ENCODE measurements at places on chromosomes 1 and 21.

GRCh38 chr1:156486421-156487344 lies 13.9 kb downstream of the MEF2D start:
- DNase-seq, result no peak

- DNase-seq, result no peak
Observed at GRCh38 chr21:34946916-34947534, 102.1 kb downstream of the RUNX1 start.

DNA sequence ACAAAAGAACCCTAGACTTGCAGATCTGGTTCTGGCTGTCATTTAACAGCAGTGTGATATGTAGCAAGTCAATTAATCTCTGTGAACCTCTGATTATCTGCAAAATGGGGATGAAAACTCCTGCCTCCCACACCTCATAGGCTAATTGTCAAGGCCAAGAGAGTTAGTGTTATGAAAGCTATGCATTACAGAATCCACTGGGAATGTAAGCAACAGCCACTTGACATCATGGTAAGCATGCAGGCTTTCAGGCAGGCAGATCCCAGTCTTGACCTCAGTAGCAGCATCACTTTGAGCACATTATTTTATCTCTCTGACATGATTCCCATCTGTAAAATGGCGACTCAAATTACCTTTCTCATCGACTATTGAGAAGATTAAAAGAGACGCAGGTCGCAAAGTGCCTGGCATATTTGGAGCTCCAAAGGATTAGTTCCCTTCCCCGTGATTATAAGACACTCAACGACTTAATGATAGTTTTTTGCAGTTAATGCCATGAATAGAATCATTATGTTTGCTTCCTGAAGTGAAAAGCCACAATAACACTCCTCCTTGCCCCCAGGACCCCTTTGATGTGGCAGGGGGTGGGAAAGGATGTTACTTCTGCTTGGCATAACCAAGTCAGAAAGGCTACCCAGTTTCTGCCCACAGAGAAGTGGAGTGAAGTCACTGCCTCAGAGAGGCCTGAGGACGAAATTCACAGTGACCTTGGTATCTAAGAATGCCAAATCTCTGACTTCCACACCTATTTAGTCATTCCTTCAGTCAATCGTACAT lies 273.0 kb upstream of the NFIA start:
- DNase-seq, result no peak

- no peak for DNase-seq
Observed at GRCh38 chr1:225934711-225935110, 6.3 kb downstream of the LEFTY2 start.

- DNase-seq, result no peak
Observed at GRCh38 chr1:153790313-153790965, 15.2 kb downstream of the SLC27A3 start.

DNA sequence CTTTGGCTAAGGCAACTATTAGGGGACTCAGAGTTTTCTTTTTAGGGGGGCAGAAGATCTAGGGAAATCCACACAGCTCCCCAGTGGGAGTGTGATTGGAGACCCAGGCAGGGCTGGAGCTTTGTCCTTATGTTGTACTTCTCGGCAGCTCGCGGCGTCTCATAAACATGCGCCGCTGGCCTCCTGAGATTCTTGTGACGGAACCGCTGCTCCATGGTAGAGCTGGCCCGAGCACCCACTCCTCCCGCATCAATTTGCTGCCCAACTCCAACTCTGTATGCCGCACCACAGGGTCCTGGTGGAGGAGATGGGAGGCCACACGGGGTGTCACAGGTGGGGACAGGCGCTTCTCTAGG lies 143.9 kb downstream of the GALNT2 start:
- no peak for DNase-seq

DNA sequence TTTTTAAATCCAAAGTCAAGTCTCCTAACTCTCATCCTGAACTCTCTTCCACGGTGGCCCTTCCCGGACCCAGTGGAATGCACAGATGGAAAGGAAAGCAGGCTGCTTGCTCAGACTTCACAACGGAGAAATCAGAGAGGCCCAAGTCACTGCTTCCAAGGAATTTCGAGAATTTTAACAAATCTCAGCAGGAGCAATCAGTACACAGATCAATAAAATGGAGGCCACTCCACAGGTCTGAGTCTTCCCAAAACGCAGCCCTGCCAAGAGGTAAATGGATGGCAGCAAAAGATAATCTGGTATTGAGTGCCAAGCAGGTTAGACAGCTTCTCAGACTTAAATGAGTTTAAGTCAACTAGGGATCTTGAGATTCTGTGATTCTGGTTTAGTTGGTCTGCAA lies 81.1 kb upstream of the TIAM1 start:
- no peak for DNase-seq

- DNase-seq, result no peak
Observed at GRCh38 chr21:26832546-26832945, 12.7 kb downstream of the ADAMTS1 start.

DNA sequence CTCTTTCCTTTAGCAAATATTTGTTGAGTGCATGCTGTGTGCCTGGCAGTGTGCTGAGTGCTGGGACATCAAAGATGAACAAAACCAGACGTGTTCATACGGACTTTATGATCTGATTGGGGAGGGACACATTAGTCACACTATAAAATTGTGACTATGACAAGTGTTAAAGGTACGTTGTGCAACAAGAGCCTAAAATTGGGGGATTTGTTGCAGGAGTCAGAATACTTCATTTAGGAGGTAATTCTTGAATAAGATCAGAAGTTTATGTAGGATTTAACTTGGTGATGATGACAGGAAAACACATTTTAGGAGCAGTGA lies 29.6 kb downstream of the B3GALT2 start:
- DNase-seq, result no peak

DNA sequence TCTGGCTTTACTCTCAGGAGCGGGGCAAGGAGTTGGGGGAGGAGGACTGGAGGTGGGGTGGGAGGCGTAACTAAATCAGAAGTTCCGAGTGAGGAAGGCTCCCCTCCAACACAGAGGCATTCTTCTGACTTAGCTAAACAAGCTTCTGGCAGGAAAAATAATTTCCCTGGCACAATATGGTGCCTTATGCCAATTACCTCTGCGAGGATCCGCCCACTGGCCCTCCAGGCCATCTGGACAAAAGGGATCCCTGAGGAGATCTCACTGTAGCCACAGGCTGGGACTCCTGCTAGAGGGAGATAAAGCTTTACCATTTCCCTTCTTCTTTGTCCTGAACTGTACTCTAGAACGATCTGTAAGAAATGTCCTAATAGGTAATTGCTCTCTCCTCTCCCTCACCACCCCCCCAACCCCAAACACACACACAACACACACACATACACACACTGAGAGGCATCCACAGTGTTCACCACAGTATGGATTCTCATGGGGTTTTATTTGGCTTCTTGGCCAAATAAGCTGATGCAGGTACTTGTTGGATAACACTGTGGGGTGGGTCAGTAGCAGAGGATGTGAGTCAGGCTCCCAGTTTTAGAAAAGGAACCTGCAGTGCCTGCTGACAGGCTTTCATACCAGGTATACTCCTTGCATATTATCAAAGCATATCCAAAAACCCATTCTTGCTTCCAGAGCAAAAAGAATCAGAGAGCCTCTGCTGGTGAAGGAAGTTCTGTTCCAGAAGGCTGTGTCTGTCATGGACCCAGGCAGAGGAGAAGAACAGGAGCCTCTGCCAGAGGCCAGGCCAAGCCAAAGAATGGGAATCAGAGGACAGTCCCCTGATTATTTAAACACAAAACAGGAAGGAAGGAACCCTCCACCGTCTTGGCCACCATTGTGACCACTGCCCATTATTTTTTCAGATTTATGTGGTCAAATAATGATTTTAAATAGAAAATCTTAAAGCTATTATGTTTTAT lies 169.1 kb downstream of the C1orf21 start:
- DNase-seq, result no peak

DNA sequence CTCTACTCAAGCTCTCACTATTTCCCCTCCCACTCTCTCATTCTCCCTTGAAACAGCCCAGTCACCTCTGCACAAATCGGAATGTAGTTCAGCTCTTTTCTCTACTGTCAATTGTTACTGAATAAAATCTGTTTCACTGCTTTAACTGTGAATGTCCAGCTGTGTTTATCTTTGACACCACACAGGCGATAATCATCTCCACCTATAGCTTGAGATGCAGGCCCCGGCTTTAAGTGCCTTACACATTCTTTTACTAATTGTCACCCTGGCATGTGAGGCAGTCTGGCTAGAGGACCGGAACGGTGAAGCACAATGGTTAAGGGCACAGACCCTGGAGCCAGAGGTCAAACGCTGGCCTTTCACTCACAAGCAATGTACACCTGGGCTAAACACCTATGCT lies 122.8 kb upstream of the C8B start:
- DNase-seq, result no peak

DNA sequence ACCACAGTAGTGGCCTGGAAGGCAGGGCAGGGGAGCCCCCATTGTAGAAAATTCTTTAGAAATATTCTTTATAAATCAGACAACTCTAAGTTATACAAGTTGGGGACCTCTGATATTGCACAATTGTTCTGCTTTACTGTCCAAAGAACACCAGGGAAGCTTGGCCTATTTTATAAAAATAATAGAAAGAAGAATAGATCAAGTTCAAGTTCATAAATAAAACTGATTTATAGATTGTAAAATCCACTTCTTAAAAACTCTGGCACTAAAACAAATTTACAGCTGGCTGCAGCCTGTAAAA lies 55.0 kb upstream of the GALNT2 start:
- no peak for DNase-seq

DNA sequence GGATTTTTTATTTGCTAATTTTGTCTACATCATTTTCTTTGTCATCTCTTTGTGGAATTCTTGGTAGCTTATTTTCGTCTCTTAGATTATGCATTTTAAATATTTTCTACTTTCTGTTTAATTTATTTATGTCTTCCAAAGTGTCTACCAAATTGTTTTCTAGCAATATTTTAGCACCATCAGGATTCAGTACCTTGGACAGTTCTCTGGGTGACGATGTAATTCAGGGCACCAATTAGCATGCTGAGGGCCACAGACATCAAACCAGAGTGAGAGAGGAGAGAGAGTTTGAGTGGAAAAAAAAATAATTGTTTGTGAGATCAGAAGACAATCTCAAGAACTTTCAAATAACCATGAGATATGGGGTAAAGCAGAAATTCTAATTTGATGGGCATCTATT lies 169.8 kb upstream of the CXADR start:
- DNase-seq, result no peak

- no peak for DNase-seq
Observed at GRCh38 chr21:35050348-35051286, 1.5 kb upstream of the RUNX1 start.

DNA sequence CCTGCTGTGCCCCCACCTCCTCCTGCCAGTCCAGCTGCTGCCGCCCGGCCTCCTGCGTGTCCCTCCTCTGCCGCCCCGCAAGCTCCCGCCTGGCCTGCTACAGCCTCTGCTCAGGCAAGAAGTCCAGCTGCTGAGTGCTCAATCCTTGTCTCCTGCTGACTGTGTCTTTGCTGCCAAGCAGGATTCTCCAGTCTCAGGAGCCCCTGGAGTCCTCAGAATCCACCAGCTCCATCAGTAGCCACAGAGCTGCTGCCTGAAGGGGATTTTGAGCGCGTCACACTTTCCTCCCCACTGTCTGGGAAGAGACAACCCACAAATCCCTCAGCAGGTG lies 973 bp downstream of the KRTAP10-11 start:
- no peak for DNase-seq

DNA sequence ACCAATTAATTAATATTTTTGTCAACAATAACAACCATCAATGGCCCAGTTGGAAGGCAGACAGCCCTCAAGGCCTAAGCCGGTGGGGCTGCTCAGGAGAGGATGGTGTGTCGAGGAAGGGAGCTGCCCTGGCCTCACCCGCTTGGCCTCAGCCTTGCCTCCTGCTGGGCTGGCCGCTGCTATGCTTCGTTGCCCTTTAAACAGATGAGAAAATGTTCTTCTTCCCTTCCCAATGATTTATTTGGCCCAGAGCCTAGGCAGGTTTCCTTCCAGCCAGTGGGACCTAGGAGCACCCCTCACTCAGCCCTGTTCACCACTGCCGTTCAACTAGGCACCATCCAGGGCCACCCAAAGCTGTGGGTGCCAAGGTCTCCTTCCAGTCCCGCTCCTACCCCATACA lies 3.1 kb upstream of the ADGRB2 start:
- no peak for DNase-seq

DNA sequence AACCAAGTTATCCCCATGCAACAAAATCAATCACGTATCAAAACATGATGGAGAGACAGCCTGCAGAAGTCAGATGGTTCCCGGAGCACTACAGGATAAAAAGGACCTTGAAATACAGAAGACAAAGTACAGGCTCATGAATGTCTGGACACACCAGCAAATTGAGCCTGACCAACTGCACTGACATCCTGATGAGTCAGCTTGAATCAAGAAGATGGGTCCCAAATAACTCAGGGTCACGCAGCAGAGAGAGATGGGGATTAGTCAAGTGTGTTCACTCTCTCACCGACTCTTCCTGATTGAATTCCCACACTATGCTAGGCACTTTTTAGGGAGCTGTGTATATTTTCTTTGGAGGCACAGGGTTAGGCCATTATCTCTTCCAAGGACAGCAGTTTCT lies 71.1 kb upstream of the DIRAS3 start:
- no peak for DNase-seq

GRCh38 chr1:114473796-114474195 lies 37.2 kb downstream of the TRIM33 start:
- DNase-seq, result no peak

DNA sequence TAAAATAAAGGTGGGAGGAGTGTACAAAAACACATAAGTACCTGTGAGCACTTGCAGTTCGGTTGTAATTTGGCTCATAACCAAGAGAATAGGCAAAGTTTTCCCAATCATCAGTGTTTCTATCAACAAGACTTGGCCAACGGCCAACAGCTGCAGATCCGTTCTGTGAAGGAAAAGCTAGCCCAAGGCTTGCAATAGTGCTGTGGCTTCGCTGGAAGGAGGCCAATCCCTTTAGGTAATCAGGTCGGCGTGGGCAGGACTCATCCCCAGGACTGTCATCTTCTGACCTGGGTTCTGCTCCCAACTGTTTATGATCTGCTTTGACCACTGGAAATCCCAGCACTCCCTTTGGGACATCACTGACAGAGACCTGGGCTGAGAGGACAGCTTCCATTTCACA lies 107.8 kb downstream of the LYST start:
- DNase-seq, result no peak

DNA sequence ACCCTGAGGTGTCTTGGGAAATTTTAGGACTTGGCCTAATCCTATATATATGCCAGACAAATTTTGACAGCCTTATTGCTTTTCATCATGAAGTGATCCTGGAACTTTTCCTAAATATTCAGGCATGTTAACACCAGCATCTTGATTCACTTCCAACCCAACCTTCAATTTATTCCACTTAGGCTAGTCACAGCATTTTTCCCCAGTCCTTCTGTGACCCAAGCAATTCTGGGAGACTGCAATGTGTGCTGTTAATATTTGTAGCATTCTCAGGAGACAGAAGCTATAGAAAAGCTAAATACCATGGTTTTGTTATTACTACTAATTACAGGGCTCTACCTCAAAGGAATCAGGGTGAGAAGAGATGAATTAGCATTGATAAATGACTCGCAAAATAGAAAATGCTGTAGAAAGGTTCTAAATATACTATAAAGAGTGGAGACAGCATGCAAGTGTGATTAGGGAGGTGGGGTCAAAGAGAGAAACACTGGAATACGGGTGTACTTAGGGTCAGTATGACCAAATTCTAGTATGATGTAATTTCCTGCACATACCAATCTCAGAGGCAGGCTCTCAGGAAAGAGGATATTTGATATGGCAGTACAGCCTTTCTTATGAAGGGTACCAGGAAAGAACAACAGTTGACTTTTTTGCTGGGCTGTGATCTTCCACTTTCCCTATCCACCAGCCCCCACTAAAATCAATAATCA lies 29.1 kb downstream of the PRRX1 start:
- DNase-seq, result no peak

- no peak for DNase-seq
Observed at GRCh38 chr1:2574350-2574749, 12.2 kb upstream of the PRXL2B start.

GRCh38 chr1:221800831-221801230 lies 58.9 kb upstream of the DUSP10 start:
- DNase-seq, result no peak

All from CD4-positive, alpha-beta memory T cell (primary cell).